Astrocyte (in vitro differentiated cells and primary cell): ENCODE measurements at places on chromosomes 3 and 15. TPM values are rescaled to one million over a fixed set of nuclear protein-coding genes. Genes with fewer than 3 reads are reported as not detected.
A peak's percentile ranks its signal among the peaks of the same experiment; 100 is the strongest.

GRCh38 chr3:13535905-13536304 lies 13.0 kb upstream of the FBLN2 start:
- no peak overlapping the region for H3K27ac ChIP-seq
- H3K4me1 ChIP-seq = peaks cover 42% of the 10 kb centered on the region
- H3K4me3 ChIP-seq = no peak overlapping the region
- no peak for DNase-seq
- no peaks in the 10 kb centered on the region for H3K27me3 ChIP-seq

GRCh38 chr15:72050700-72051099 lies 67.2 kb downstream of the MYO9A start:
- H3K27me3 ChIP-seq = no peaks in the 10 kb centered on the region
- no peak overlapping the region for H3K27ac ChIP-seq
- H3K36me3 ChIP-seq = no peaks in the 10 kb centered on the region
- no peak overlapping the region for H3K4me3 ChIP-seq

GRCh38 chr15:80496096-80496495 lies 91.9 kb downstream of the ARNT2 start:
- H3K27ac ChIP-seq = no peak overlapping the region
- no peak overlapping the region for H3K4me3 ChIP-seq
- H3K36me3 ChIP-seq = no peaks in the 10 kb centered on the region
- no peak for DNase-seq
- no peaks in the 10 kb centered on the region for H3K27me3 ChIP-seq

- no peak overlapping the region for H3K4me3 ChIP-seq
- DNase-seq = no peak
- H3K27ac ChIP-seq = no peak overlapping the region
- peaks cover 10% of the 10 kb centered on the region for H3K4me1 ChIP-seq
- no peaks in the 10 kb centered on the region for H3K36me3 ChIP-seq
Measured at GRCh38 chr3:158095111-158095813, 11.0 kb downstream of the SHOX2 start.

GRCh38 chr3:50567386-50568167 lies at the start of gene C3orf18:
Gene C3orf18 (minus strand): TSS chr3:50567747. CDS start chr3:50565699, 2,048 bp downstream.
- H3K4me3 ChIP-seq = peak within 1 kb of the TSS; percentile 98
- DNase-seq = peak; percentile 78
- H3K27ac ChIP-seq = no peak within 1 kb of the TSS
- H3K36me3 ChIP-seq = no peaks in the 10 kb centered on the region

- no peak for DNase-seq
- H3K4me3 ChIP-seq = no peak overlapping the region
- H3K27ac ChIP-seq = peak overlapping the region; percentile 54
- H3K27me3 ChIP-seq = peaks cover 12% of the 10 kb centered on the region
- no peaks in the 10 kb centered on the region for H3K36me3 ChIP-seq
- peaks cover 29% of the 10 kb centered on the region for H3K4me1 ChIP-seq
Measured at GRCh38 chr3:194265996-194266964, 84.8 kb downstream of the CPN2 start.

- no peak for DNase-seq
- H3K36me3 ChIP-seq = no peaks in the 10 kb centered on the region
Measured at GRCh38 chr3:121545049-121545573, 677 bp downstream of the POLQ start.

DNA sequence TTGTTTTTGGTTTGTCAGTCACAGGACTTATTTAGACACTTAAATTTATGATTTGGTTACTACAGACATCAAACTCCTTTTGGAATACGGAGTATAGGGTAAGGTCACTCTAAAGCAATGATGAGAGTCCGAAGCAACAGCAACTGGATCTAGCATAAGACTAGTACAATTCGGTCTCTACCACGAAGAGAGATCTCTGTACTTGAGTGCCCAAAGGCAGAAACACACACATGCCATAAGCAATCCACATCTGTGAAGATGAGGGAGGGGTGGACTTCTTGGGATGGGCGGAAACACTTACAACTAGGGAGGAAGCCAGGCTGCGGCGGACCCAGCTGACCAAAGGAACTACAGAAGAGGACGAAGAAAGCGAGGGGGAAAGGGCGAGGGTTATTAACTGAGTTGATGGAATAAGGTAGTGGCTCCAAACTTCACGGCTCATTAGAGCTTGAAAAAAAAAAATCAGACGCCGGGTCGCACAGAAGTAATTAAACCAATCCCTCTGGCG lies 595 bp downstream of the DPH6 start:
- H3K27me3 ChIP-seq = no peaks in the 10 kb centered on the region
- peak; percentile 59 for DNase-seq
- H3K27ac ChIP-seq = peak overlapping the region; percentile 98
- H3K36me3 ChIP-seq = no peaks in the 10 kb centered on the region
- H3K4me3 ChIP-seq = peak overlapping the region; percentile 75

DNA sequence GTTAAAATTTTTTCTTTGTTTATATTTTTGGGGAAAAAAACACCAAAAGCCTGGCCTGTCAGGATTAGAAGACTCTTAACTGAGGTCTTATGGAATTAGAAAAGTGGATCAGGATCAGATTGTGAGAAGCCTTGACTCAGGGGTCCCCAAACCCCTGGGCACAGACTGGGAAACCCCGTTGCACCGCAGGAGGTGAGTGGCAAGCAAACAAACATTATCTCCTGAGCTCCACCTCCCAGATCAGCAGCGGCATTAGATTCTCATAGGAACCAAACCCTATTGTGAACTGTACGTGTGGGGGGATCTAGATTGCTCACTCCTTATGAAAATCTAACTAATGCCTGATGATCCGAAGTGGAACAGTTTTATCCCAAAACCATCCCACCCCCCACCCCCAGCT lies 117.2 kb downstream of the TCF12 start:
- H3K4me1 ChIP-seq = peaks cover 11% of the 10 kb centered on the region
- no peak for DNase-seq
- H3K4me3 ChIP-seq = no peak overlapping the region
- no peaks in the 10 kb centered on the region for H3K36me3 ChIP-seq
- H3K27me3 ChIP-seq = no peaks in the 10 kb centered on the region

- H3K4me3 ChIP-seq = no peak overlapping the region
- no peaks in the 10 kb centered on the region for H3K4me1 ChIP-seq
- H3K27me3 ChIP-seq = no peaks in the 10 kb centered on the region
- no peaks in the 10 kb centered on the region for H3K36me3 ChIP-seq
- peak; percentile 27 for DNase-seq
- H3K27ac ChIP-seq = no peak overlapping the region
Measured at GRCh38 chr3:155766206-155766605, 21.3 kb upstream of the PLCH1 start.

DNA sequence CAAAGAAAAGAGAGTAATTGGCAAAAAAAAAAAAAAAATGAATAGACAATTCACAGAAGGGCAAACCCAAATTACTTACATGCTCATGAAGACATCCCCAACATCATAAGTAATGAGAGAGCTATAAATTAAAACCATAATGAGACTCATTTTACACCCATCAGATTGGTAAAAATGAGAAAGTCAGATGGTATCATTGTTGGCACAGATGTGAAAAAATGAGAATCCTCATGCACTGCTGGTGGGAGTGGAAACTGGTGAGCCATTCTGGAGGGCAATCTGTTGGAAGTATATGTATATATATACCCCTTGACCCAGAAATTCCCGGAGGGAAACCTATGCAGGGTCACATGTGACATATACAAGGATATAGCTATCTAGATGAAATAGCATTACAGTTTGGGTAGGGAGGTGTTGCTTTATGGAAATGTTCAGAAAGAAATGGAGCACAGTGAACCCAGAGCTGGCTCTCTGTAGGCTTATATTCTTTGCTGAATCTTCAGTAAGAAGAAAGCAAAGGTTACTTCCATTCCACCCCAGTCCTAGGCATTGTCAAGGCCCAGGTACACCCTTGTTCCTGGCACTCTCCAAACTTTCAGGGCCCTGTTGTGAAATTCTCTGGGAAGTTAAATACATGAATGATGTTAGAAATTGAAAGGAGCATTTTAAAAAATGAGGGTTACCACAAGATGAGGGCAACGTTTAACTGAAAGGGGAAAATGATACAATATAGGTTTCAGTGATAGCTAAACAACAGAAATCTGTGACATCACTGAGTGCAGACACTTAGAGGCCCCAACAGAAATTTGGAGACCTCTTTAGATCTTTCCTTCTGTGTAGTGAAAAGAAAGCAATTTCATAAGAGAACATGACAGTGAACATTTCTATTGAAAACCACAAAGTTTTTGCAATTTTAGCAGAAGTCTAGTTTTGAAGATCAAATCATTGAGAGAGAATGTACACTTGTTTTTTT lies 132.7 kb upstream of the TPRG1 start:
- DNase-seq = no peak
- H3K27ac ChIP-seq = no peak overlapping the region
- H3K4me1 ChIP-seq = no peaks in the 10 kb centered on the region
- H3K4me3 ChIP-seq = no peak overlapping the region
- H3K27me3 ChIP-seq = no peaks in the 10 kb centered on the region
- no peaks in the 10 kb centered on the region for H3K36me3 ChIP-seq

DNA sequence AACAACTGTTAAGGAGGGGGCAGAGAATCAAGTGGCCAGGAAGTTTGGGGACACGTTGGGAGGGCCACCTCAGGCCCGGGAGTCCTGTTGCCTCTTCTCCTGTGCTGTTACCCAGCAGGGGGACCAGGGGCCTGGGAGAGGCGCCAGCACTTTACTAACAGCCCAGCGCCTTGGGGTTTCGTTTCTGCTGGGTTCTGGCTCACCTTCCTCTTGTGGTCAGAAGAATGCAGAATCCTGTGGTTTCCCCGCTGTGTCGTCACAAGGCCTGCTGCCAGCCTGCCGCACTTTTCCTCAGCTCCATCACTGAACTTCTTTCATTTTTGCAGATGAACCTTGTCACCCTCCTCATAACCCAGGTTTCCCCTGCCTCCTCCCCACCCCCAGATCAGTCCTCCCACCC lies 67.7 kb downstream of the SLC30A4 start:
- no peaks in the 10 kb centered on the region for H3K27me3 ChIP-seq
- no peak overlapping the region for H3K4me3 ChIP-seq
- H3K4me1 ChIP-seq = peaks cover 37% of the 10 kb centered on the region

- no peaks in the 10 kb centered on the region for H3K4me1 ChIP-seq
- H3K27ac ChIP-seq = no peak overlapping the region
- H3K4me3 ChIP-seq = no peak overlapping the region
- DNase-seq = no peak
Measured at GRCh38 chr3:144036498-144036897, 64.9 kb downstream of the DIPK2A start.

- H3K4me3 ChIP-seq = peak within 1 kb of the TSS; percentile 42
- peaks cover 22% of the 10 kb centered on the region for H3K27me3 ChIP-seq
- no peaks in the 10 kb centered on the region for H3K36me3 ChIP-seq
- peaks cover 8% of the 10 kb centered on the region for H3K4me1 ChIP-seq
- no peak within 1 kb of the TSS for H3K27ac ChIP-seq
Measured at GRCh38 chr3:196639483-196640296, at the start of gene NRROS. Gene NRROS (plus strand): TSS chr3:196639694. CDS start chr3:196654540, 14,846 bp downstream.

DNA sequence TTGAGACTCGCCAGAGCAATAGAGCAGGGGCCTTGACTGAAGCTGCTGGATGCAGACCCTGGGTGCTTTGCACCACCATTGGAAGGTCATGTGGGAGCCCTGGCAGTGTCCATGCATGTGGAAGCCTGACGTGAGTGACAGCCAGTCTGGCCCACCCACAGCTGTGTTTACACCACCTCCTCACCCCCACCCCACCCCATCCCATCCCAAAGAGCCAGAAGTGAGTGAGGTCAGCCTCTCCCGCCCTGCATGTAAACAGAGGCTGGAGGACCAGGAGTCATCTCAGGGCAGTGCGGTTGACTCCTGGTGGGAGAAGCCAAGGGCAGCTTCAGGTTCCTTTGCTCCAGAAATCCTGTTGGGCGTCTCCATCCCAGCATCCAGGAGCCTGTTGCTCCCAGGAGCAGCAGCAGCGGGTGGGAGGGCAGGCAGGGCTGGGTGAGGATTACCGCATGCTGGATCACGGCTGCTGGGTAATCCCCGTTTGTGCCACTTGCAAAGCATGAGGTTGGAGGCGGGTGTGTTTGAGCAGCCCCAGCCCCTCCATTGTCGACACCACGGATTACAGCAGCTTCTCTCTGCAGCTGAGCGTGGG lies 44.6 kb downstream of the CORO2B start:
- no peaks in the 10 kb centered on the region for H3K27me3 ChIP-seq
- no peak overlapping the region for H3K27ac ChIP-seq
- H3K4me3 ChIP-seq = no peak overlapping the region
- no peaks in the 10 kb centered on the region for H3K36me3 ChIP-seq

DNA sequence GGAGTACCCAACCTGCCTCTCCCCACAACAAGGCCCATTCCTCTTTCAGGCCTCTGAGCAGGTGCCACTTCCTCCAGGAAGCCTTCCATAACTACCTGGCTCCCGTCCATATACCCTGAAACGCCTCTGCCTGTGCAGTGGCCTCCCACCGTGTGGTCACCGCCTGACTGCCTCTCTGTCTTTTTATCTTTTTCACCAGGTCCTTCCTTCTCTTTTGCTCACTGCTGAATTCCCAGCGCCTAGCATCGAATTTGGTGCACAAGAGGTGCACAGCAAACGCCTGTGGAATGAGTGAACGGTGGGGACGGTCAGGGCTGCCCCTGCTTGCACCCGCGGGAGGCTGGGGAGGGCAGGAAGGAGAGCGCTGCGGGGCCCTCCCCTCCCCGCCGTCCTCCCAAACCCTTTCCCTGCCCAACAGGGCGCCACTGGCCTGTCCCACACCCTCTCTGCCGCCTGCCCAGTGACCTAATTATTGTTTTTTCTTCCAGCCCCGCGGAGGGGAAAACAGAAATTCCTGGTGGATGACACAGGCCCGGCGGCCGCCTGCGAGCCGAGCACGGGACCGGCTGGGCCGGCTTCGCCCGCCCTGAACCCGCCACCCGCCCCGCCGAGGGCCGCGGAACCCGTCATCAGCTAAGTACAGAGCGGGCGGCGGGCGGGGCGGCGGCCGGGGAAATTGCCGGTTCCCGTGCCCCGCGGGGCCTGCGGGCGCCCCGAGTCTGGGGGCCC lies 140.1 kb downstream of the SMAD6 start:
- H3K36me3 ChIP-seq = no peaks in the 10 kb centered on the region
- H3K27ac ChIP-seq = peak overlapping the region; percentile 96
- no peaks in the 10 kb centered on the region for H3K27me3 ChIP-seq
- H3K4me1 ChIP-seq = peaks cover 20% of the 10 kb centered on the region
- peak overlapping the region; percentile 51 for H3K4me3 ChIP-seq
- DNase-seq = peak; percentile 83

GRCh38 chr15:53980021-53980420 lies 1.8 kb downstream of the UNC13C start:
- H3K4me3 ChIP-seq = no peak overlapping the region
- peaks cover 4% of the 10 kb centered on the region for H3K27me3 ChIP-seq
- no peak for DNase-seq
- H3K4me1 ChIP-seq = no peaks in the 10 kb centered on the region

- H3K4me3 ChIP-seq = no peak overlapping the region
- no peaks in the 10 kb centered on the region for H3K4me1 ChIP-seq
- H3K27me3 ChIP-seq = peaks cover 4% of the 10 kb centered on the region
- H3K36me3 ChIP-seq = no peaks in the 10 kb centered on the region
Measured at GRCh38 chr3:133887803-133888703, 7.6 kb downstream of the RAB6B start.

- H3K27me3 ChIP-seq = no peaks in the 10 kb centered on the region
- H3K36me3 ChIP-seq = no peaks in the 10 kb centered on the region
- H3K4me3 ChIP-seq = no peak overlapping the region
- H3K27ac ChIP-seq = no peak overlapping the region
- DNase-seq = no peak
Measured at GRCh38 chr3:62895901-62896300, 20.7 kb upstream of the CADPS start.

PLAAT1 gene
- 3.9 and 4.6 TPM in 2 replicates for total RNA-seq

BFSP2 gene
- total RNA-seq = not detected in 2 replicates

TTC23 gene
- total RNA-seq = 20.2 and 22.1 TPM in 2 replicates

EFCC1 gene
- total RNA-seq = not detected in 2 replicates

FAM107A gene
- not detected in 2 replicates for total RNA-seq

IQCF6 gene
- not detected in 2 replicates for total RNA-seq

ABHD10 gene
- 26.6 and 28.6 TPM in 2 replicates for total RNA-seq

PIERCE2 gene
- 1.6 and 2.6 TPM in 2 replicates for total RNA-seq
